ENCODE measurements at places on chromosomes 7 and 10.

- DNase-seq, result no peak
These were observed 3.2 kb downstream of the HTRA1 start for GRCh38 chr10:122464586-122464985.

DNA sequence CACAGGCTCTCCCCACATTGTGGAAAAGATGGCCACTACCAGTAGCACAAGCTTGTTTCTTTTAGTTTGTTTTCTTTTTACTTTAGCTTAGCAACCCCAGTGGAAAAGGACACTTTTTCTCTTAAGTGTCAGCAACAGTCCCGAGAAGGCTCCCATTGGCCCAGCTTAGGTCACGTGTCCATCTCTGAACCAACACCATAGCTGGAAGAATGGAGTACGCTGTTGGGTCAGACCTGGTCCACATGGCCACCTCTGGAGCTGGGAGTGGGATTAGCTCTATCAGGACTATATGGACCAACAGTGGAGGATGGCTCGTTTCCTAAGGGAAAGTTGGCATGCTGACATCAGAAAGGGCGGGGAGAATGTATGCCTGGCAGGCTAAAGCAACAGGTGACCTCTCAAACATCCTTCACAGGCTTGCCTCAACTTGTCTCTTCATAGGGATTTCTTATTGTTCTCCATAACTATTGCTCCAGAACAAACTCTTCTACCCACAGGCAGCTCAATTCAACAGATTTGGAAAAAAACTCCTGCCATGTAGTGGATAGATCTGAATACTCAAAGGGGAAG, 27.6 kb upstream of the NEUROG3 start:
- no peak for DNase-seq

- no peak for DNase-seq
These were observed 186.6 kb upstream of the PRSS1 start for GRCh38 chr7:142562688-142563087.

- no peak for DNase-seq
These were observed 34.5 kb downstream of the SMURF1 start for GRCh38 chr7:99109108-99110051.

GRCh38 chr7:26331113-26331512, 39.5 kb downstream of the SNX10 start:
- DNase-seq, result no peak

DNA sequence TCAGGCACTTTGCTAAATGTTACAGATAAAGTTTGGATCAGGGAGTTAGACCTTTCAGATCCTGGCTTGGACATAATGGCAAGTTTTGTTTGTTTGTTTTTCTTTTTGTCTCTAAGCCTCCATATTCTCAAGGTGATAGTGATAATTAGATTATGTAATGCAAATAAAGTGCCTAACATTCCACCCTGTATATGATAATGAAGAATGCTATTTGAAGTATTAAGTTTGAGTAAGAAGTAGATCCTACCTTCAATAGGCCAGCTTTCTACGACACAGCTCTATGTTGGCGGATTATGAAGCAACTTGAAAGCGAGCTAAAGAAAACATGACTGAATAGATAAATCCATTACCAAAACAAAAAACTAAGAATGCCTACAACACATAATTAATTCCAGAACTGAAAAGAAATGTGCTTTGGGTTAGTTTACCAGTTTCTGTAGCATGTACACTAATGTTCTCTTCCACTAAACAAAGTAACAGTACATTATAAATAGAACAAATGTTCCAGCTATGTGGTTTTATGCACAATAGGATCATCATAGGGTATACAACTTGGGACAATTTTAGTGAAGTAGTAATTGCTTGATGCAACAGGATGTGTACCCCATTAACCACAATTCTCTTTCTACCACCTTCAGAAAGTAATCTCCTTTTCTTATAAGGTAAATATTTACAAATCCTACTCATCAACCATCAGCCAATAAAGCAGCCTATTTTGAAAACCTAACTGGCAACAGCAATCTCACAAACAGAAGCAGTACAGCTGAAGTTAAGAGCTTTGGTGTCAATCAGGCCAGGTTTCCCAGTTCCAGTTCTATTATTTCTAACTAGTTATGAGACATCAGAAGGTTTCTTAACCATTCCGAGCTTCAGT, 1.5 kb downstream of the SEM1 start:
- DNase-seq, result no peak

- no peak for DNase-seq
These were observed 18.8 kb upstream of the SLC35G1 start for GRCh38 chr10:93875032-93875358.

GRCh38 chr7:102387064-102387463, 9.1 kb upstream of the PRKRIP1 start:
- DNase-seq, result no peak

GRCh38 chr10:6593241-6593671, 13.2 kb upstream of the PRKCQ start:
- no peak for DNase-seq

- no peak for DNase-seq
These were observed 61.3 kb upstream of the CAV2 start for GRCh38 chr7:116438267-116438666.

- DNase-seq, result peak; percentile 18
These were observed 821 bp downstream of the SLC35B4 start for GRCh38 chr7:134315679-134316538.

- peak; percentile 87 for DNase-seq
These were observed 178.3 kb downstream of the PRKCQ start for GRCh38 chr10:6401558-6402348.

- DNase-seq, result no peak
These were observed 75.7 kb downstream of the SEMA3C start for GRCh38 chr7:80843018-80843677.

DNA sequence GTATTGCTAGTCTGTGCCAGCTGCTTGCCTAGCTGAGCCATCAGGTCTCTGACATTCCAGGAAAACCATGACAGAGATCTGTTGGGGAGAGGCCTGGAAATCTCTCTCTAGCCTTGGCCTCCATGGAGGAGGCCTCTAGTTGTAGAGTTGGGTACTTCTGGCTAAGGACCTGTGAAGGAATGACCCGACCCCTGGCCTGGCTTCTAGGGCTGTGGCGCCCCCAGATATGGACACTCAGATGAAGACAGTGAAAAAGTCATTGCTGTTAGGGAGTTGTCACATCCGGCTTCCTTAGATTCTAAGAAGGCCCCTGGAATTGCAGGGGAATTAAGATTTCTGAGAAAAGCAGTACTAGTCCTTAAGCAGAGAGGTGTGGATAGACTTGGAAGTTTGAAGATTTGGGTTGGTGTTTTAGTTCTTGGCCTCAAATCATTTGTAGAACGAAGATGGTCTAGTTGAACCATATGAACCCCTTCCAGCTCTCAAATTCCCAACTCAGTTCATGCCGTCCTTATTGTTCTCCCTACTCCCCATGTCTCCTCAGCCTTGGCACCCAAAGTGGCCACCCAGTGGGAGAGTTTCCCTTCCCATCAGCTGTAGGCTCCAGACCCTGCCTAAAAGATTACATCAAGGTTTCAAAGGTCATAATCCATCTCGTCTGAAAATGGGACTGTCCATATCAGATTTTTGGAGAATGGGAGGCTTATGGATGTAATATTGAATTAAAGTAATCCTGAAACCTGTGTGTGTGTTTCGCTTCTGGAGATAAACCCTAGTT, 7.0 kb downstream of the HHEX start:
- no peak for DNase-seq
